ENCODE measurements at places on chromosomes 5 and 9. TPM values are rescaled to one million over a fixed set of nuclear protein-coding genes. Genes with fewer than 3 reads are reported as not detected.

TSSK1B gene
- not detected for total RNA-seq

TAF1L gene
- total RNA-seq: under 0.01 TPM

ARL14EPL gene
- total RNA-seq: 0.17 TPM

ELOVL7 gene
- 0.09 TPM for total RNA-seq

F2RL1 gene
- total RNA-seq: 14.8 TPM

OR1J2 gene
- not detected for total RNA-seq

PCDHAC1 gene
- 0.11 TPM for total RNA-seq

PIP5K1B gene
- 0.11 TPM for total RNA-seq

NIPAL4 gene
- not detected for total RNA-seq

SMIM27 gene
- total RNA-seq: 5.6 TPM

PCDHGA8 gene
- 1.5 TPM for total RNA-seq

HTR1A gene
- not detected for total RNA-seq

FAM221B gene
- not detected for total RNA-seq

POC5 gene
- 9.8 TPM for total RNA-seq

ARSI gene
- not detected for total RNA-seq

PCA3 gene
- 0.11 TPM for total RNA-seq

All from dermis lymphatic vessel endothelial cell (primary cell).